Naive thymus-derived CD8-positive, alpha-beta T cell (primary cell): ENCODE measurements at places on chromosomes 6 and 20. TPM values are rescaled to one million over a fixed set of nuclear protein-coding genes. Genes with fewer than 3 reads are reported as not detected.

Gene YTHDF1
- 26.8 TPM for polyA plus RNA-seq

Gene RCAN2
- polyA plus RNA-seq = not detected

Gene PTGIS
- polyA plus RNA-seq = not detected

Gene OPN5
- not detected for polyA plus RNA-seq

Gene GSTA4
- 3.4 TPM for polyA plus RNA-seq

Gene C20orf144
- not detected for polyA plus RNA-seq

Gene SRSF12
- 0.20 TPM for polyA plus RNA-seq

Gene TFAP2A
- polyA plus RNA-seq = not detected

Gene TRIM10
- not detected for polyA plus RNA-seq

Gene PRR18
- polyA plus RNA-seq = not detected

Gene GTSF1L
- polyA plus RNA-seq = 0.97 TPM
